ENCODE measurements at places on chromosomes 7 and 10. TPM values are rescaled to one million over a fixed set of nuclear protein-coding genes. Genes with fewer than 3 reads are reported as not detected.

- no peak for DNase-seq
These were observed 7.7 kb downstream of the SLC37A3 start for GRCh38 chr7:140390466-140391190.

DNA sequence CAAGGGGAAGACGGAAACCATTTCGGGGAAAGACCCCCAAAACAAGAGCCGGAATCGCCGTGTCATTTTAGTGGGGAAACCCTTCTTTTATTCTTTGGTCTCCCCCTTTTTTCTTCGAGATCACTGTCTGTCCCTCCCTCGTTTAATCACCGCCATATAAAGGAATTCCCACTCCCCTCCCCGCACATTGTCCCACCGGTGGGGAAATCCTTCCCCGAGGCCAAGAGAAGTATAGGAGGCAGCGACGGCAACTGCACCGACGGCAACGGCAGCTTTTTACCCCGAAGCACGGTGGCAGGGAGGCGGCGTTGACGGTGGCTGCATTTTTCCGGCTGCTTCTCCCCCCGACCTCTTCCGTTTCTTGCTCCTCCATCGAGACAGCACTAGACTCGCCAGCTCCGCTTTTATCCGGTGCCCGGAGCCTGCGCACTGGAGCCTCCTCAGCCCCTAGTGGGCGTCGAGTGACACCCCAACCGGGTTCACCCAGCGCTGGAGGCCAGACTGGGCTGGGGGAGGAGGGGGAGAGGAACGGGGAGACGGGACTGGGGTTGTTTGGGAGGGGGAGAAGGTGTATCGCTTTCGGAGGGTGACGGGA is 687 bp upstream of the KMT2E start:
- DNase-seq = peak; percentile 92

- DNase-seq = no peak
These were observed 80.0 kb downstream of the CELF2 start for GRCh38 chr10:11097686-11098085.

DNA sequence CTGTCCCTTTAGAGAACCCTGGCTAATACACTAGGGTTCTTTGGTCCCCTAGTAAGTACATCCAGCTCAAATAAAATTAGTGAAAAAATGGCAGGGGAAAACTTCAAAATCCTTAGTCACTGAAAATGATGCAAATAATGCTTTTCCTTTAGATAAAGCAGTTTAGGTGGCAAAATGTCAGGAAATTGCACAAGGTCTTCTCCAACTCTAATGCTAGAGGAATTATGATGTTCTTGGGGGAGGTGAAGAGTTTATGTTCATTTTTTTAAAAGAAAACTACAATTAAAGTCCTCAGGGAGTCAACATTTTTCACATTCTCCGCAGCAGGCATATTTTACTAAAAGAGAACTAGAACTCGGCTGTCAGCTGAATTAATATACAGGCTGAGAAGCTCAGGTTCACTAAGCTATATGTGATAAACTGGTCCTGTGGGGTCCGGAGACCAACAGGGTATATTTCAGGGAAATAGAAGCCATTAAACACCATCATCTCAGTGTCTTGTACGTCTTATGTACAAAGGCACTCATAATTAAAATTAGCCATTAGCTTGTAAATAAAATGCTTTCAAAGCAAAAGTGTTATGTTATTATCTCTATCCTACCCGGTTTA is 1164.7 kb upstream of the AUTS2 start:
- DNase-seq = no peak

GRCh38 chr7:85733169-85733915 is 546.5 kb upstream of the SEMA3D start:
- DNase-seq = peak; percentile 36

Gene HOXA10
- polyA plus RNA-seq = 5.0 TPM

Gene AMPH
- 0.26 TPM for polyA plus RNA-seq

- DNase-seq = no peak
These were observed 52.8 kb downstream of the REEP3 start for GRCh38 chr10:63574011-63574410.

DNA sequence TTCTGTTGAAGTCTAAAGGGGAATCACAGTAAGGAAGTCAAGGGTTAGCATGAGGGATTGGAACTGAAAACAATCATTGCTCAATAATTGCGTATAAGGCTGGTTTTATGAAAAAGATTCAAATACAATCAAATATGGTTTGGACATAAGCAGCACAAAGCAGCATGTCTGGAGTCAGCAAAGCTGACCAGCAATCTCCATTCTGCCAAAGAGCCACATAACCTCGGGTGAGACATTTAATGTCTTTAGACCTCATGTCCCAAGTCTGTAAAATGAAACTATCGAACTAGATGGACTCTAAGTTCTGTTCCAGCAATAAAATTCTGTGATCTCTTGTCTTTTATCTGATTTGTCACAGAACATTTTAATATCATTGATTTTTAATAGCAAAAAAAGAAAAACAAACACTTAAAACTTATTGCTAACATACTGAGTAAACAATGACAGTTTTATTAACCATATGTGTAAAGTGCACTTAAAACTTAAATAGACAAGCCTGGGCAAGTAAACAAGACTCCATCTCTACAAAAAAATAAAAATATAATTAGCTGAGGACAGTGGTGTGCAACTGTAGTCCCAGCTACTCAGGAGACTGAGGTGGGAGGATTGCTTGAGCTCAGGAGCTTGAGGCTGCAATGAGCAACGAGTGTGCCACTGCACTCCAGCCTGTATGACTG is 217.0 kb downstream of the MAGI2 start:
- DNase-seq = no peak

- DNase-seq = peak; percentile 73
These were observed 16.6 kb downstream of the ACBD5 start for GRCh38 chr10:27223964-27224363.

Gene MACROH2A2
- polyA plus RNA-seq = 27.5 TPM

DNA sequence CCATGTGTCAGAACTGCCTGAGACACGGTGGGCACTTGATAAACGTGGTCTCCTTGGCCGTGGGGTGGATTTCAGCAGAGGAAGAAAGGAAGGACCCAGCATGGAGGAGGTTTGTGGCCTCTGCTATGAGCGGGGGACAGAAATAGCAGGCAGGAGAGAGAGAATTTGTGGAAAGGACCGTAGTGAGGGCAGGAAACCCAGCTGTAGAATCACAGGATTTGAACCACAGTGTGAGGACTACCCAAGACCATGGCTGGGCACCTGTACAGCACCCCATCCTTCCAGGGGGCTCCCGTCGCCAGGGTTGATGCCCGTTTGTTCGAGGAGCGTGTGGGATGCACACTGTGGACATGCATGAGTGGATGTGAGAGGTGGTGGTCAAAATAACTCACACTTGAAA is 183.4 kb downstream of the PTPN20 start:
- DNase-seq = no peak

Measured in A549 (cell line).